Ammon's horn (tissue), 1 donor: ENCODE measurements at places on chromosomes 1 and 21.

- peak; percentile 2 for DNase-seq
Measured at GRCh38 chr1:174413632-174414031, 34.1 kb upstream of the GPR52 start.

GRCh38 chr1:145997016-145997717 is 788 bp upstream of the TXNIP start:
- DNase-seq, result no peak

DNA sequence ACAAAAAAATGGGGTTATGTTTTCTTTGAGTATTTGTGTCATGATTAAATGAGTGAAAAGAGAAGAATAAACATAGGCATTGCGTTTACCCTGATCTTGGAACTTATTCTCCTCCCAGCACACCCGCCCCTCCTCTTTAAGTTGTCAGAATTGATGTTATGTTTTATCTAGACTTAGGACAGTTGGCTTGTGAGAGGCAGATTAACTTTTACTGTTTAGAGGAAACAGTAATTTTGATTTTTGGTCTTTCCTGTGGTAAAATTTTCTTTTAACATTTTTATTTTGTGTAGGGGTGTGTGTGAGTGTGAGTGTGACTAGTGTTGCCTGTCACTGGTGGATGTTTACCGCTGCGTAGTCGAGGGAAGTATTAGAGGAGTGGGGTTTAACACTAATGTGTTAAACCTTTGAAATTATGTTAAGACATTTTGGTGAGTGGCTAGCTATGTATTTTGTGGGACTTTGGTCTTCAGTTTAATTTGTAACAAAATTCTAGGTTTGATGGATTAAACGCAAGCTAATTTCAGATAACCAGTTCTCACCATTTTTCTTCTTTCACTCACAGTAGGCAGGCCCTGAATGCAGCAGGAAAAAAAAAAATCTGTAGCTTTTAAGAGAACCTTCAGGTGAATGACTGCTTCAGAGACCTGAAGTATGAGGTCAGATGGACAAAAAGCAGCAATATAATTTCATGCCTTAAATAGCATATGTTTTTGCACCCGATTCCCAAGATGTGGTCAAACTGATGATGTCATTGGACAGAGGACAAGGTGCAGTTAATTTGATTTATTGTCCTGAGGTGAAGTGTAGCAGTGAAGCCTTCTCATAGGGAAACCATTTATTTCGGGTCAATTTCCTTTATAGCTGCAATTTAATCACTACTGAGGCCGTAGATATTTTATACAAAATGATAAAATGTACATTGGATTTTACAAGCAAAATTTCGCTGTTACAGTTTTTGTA is 2.7 kb downstream of the POU2F1 start:
- no peak for DNase-seq

DNA sequence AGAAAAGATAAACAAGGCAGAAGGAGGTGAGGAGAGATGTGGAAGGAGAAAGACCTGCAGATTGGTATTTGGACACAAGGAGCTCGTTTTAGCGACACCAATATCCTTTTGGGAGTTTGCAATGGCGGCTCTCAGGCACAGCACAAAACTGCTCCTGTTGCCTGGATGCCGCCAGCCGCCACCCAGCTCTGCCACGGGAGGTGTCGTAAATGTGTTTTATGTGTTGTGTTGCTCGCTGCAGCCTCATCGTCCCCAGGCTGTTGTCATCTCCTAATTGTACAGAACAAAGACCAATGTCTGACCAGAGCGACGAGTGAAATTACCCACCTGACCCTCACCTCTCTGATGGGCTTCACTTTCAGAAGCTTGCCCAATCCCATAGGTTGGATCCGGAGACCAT is 96.6 kb upstream of the ZNF281 start:
- no peak for DNase-seq

- no peak for DNase-seq
Measured at GRCh38 chr1:216765346-216766300, 42.4 kb upstream of the ESRRG start.

DNA sequence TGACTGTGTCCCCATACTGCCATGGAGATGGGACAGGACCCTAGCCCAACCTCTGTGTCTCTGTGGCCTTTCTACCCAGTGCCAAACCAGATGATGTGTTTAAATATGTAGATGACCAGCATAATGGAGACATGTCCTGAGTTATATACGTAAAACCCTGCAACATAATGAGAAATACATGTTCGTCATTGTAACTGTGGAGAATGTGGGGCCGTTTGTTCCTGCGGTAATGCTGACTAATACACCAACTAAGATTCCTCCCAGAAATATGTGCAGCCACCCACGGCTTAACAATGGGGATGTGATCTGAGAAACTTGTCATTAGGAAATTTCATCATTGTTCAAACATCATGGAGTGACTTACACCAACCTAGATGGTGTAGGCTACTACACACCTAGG is 71.7 kb upstream of the SIM2 start:
- DNase-seq, result no peak

DNA sequence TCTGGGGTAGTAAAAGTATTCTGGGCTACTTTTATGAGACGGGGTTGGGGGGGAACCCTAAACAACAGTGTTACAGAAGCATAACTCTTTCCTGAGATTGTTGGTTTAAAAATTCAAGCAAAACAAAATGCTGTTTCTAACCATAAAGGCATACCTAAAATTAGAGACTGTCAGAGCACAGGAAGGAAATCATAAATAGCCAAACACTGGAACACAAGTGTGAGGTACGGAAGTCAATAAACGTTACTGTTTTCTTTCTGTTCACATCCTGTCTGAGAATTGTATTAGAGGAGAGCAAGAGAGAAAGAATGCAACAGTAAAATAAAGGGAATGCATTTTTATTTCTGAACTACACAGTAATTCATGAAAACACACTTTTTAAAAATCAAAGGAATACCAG is 42.8 kb upstream of the IL12RB2 start:
- DNase-seq, result no peak

GRCh38 chr1:29062157-29062942 is 61.4 kb downstream of the TMEM200B start:
- DNase-seq, result no peak

GRCh38 chr1:30462826-30463425 is 260.5 kb downstream of the MATN1 start:
- DNase-seq, result no peak
